ENCODE measurements at places on chromosomes 13 and 19.

- DNase-seq: no peak
Observed at GRCh38 chr19:8682472-8682871, 16.1 kb downstream of the ACTL9 start.

DNA sequence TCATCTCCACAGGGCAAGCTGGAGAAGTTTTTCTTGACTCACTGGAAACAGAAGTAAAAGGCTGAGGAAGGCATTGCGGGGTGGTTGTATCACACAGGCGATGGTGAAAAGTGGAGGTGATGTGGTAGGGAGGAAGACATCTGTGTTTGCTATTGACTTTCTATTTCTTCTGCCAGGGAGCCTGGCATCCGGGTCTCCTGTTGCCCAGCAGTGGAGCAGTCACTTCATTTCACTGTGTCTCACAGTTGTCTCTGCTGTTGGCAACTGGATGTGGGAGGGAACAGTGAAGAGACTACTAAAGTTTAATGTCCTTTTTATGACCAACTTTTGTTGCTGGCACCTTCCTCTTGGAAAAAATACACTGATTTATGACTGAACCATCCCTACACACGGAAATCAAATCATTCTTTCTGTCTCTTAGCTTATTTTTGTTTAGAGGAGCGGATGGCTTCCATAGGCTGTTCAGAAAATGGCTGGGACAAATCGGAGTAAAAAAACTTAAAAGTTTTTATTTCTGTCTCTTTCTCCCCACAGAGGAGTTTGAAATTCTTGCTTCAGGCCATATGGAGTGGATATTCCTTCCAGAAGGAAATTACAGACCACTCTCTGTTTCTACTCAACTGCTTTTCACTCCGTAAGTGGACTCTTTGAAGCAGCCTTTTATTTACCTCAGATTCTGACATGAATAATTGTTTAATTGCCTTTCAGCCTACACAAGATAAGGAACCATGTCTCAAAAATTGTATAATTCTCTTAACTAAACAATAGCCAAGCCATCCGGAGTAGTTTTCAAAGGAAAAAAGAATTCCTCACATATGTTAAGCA lies 23.8 kb upstream of the MEDAG start:
- DNase-seq: no peak

DNA sequence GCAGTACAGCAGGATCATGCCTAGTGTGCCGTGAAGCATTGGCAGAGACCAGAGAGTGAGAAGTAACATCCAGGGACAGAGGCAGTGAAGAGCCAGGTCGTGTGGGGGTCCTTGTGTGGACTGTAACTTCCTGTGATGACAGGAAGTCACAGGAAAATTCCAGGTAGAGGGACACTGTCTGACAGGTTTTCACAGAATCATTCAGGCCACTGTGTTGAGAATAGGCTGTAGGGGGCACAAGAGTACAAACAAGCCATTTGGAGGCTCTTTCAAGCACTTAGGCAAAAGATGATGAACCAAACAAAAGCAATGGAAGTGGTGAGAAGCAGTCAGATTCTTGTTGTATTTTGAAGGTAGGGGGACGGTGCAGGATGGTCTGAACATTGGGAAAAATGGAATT lies 46.4 kb downstream of the N4BP2L1 start:
- DNase-seq: no peak

- DNase-seq: no peak
Observed at GRCh38 chr13:25375727-25376358, 4.1 kb downstream of the ATP8A2 start.

DNA sequence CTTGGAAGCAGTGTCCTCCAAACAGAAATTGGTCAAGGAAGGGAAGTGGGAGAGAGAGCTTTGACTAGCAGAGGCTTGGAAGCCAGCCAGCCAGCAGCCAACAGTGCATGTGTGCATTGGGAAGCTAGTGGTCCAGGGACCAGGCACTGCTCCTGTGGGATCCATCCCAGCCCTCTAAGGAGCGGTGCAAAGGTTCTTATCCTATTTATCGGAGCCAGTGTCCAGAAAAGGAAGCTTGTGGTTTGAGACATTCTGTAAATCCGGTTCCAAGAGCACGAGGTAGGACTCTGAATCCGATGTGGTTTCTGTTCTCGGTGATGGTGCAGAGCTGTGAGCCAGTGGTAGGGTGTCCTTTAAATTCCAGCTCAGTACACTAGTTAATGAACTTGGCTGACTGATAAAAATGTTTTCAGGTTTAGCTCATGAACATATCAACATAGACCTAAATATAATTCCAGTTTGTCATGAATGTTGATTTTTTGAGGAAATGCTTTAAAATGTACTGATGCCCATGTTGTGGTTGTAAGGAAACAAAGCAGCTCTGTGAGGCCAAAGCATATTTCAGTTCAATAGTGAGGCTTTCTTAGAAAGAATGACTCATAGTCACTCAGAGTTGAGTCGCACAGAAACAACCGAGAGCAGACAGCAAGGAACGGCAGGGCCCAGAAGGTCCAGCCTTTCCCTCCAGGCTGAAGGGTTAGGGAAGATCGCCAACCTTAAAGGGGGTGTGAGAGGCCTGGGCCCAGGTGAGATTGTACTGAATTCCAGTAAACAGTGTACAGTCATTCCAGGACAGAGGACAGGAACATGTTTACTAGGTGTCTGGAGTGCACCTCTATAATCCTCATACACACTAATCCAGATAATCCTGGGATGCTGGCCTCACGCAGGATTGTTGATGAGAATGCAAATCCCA lies 21.5 kb upstream of the GARRE1 start:
- peak; percentile 69 for DNase-seq

DNA sequence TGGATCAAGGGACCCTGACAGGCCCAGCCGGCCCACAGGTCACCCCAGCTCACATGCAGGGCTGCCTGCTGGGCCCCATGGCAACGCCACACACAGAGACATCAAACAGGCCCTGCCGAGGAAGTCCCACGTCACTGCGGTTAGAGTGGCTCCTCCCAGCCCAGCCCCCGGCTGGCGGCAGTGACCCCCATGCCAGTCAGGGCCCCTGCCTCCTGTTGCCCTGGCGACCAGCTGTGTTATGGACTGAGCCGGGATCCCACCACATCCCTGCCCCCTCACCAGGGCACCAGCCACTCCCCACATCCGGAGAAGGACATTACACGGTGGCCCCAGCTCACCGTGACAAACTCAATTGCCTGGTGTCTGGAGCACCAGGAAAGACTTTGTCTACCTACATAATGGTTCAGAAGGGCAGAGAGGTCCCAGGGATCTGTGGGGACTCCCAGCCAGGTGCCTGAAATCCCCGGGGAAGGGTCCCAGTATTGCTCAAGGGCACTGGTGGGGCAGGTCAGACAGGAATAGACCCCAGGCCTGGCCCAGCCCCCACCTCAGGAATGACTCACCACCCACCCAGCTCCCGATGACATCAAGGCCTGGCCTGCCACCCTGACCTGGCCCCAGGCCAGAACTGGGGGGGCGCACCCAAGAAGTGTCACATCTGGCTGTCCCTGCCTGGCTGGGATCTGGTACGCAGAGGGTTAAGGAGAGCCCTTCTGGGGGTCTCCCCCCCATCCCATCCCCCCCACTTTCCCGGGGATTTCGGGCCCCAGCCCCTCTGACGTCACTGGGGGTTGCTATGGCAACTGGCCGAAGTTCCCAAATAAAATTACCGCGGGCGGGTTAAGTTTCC lies 30.2 kb upstream of the NANOS3 start:
- DNase-seq: peak; percentile 83

Measured in amniotic stem cell (primary cell).